Endodermal cell (in vitro differentiated cells): ENCODE measurements at places on chromosomes 3 and 15. TPM values are rescaled to one million over a fixed set of nuclear protein-coding genes. Genes with fewer than 3 reads are reported as not detected.
A peak's percentile ranks its signal among the peaks of the same experiment; 100 is the strongest.

DNA sequence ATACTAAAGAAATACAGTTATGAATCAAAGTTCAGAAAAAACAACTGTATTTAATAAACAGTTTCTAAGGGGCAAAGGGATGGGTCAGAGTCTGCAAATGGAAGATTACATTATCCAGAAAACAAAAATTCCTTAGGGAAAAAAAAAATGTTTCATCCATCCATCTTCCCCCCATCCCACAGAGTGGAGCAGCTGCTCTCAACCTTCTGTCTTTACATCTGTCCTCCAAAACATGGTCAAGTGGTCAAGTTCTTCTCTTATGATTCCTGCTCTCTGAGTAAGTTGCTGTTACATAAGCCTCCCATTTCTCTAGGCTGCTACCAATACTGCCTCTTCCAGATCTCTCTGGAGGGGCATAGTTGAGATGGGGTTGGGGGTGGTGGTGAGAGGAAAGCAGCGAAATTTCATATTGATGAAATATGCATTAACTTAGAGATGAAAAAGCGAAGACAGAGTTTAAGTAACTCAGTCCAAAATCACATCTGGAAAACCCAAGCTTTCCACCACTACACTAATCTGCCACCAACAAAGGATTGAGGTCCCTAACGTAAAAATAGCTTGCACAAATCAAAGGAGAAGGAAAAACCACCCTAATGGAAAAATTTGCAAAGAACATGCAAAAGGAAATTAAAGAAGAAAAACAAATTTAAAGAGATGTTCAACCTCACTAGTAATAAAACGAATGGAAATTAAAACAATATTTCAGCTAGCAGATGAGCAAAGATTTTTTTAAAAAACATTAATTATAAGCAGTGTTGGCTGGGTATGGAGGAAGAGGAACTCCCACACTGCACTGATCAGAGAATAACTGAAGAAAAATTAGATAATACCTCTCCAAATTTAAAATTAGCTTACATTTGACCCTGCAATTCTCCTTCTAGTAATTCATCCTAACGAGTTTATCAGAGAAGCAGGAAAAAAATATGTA lies 109.5 kb downstream of the ST8SIA2 start:
- DNase-seq = no peak

The UBP1 gene
- total RNA-seq = 57.0 to 71.2 TPM (median 69.2 TPM) in 3 replicates

GRCh38 chr3:68631850-68632545 lies 300.3 kb downstream of the TAFA4 start:
- peak; percentile 81 for DNase-seq

- no peak for DNase-seq
These were observed 33.1 kb downstream of the PRR20G start for GRCh38 chr3:127254730-127255129.

GRCh38 chr3:9951962-9952805 lies at the start of gene PRRT3:
PRRT3 (minus strand) TSS chr3:9952408; CDS start chr3:9950115, 2,293 bp downstream.
- DNase-seq = peak; percentile 88

- no peak for DNase-seq
These were observed 69.1 kb upstream of the LMOD3 start for GRCh38 chr3:69191516-69191915.

The MCTP2 gene
- 11.6 to 15.7 TPM (median 12.1 TPM) in 3 replicates for total RNA-seq

DNA sequence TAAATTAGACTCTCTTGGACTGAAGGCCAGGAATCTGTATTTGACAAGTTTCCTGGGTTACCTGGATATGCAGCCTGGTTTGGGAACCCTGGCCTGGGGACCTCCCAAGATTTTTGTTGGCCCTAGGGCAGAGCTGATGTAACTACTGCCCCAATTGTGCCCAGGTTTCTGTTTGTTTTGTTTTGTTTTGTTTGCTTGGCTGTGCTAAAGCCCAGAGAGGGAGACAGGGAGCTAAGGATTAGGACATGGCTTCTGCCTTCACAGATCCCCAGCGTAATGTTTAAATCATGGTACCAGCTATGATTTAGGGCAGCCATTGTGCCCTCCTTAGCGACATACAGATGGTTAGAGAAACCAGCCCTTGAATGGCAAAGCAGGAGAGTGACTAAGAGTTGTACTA lies 47.6 kb downstream of the ABHD5 start:
- peak; percentile 31 for DNase-seq

- DNase-seq = no peak
These were observed 56.6 kb upstream of the CSTA start for GRCh38 chr3:122268257-122269024.

DNA sequence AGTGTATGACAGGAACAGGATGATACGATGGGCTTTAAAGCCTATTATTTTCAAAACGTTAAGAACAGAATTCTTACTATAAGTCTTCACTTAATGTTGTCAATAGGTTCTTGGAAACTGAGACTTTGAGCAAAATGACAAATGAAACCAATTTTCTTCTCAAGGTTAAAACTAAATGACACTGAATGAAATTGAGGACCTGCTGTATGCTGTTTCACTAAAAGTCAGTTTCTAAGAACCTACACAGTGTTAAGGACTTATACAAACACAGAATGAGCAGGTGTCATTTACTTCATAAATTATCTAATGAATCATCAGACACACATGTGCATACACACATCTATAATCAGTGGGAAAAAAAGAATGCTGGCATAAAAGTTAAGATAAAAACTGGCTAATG lies 106.9 kb downstream of the RFTN1 start:
- no peak for DNase-seq

DNA sequence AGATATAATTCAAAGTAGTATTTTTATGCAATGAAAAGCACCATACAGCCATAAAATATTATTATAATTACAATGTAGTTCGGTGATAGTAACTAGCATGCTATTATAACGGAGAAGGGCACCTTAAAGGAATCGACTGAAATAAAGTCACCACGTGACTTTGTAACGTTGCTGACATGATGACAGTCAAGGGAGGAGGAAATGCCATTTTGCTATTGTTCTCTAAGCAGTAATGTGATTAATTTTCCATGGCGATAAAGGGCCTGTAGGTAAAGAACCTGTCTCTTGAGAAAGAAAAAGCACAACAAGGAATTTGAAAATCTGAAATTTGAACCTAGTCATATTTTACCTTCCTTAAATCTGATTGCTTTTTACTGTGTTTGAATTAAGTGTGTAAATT lies 526.2 kb downstream of the ROBO2 start:
- no peak for DNase-seq

GRCh38 chr3:156688632-156689452 lies 14.5 kb downstream of the TIPARP start:
- DNase-seq = no peak

The GOLGA8K gene
- total RNA-seq = 0.91 to 1.5 TPM (median 1.3 TPM) in 3 replicates

The COX17 gene
- 54.1 and 59.3 TPM in 2 replicates for total RNA-seq

- no peak for DNase-seq
These were observed 168.4 kb downstream of the WDR72 start for GRCh38 chr15:53591041-53591440.

The TM4SF1 gene
- not detected in 3 replicates for total RNA-seq

- no peak for DNase-seq
These were observed 41.8 kb downstream of the HGD start for GRCh38 chr3:120640231-120640630.

GRCh38 chr3:85781806-85782205 lies 823.0 kb downstream of the CADM2 start:
- no peak for DNase-seq

GRCh38 chr3:52480768-52481715 lies 14.1 kb upstream of the STAB1 start:
- no peak for DNase-seq

DNA sequence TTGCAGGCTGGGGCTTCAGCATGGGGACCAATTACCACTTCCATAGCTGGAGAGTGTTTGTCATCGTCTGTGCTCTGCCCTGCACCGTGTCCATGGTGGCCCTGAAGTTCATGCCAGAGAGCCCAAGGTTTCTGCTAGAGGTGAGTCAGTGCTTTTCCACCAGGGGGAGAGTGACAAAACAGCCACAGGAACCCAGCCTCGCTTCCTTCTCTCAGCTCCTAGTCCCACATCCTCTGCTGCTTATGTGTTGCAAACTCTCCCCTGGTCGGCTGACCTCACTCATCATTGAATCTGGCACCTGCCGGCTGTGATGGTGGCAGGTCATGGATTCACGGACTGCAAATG lies 158.3 kb downstream of the SV2B start:
- DNase-seq = peak; percentile 78

- DNase-seq = peak; percentile 22
These were observed 105.7 kb downstream of the LRRK1 start for GRCh38 chr15:101024706-101025500.

The TMEM207 gene
- not detected in 2 replicates for total RNA-seq

The C2CD4B gene
- 0.66 and 0.72 TPM in 2 replicates for total RNA-seq

DNA sequence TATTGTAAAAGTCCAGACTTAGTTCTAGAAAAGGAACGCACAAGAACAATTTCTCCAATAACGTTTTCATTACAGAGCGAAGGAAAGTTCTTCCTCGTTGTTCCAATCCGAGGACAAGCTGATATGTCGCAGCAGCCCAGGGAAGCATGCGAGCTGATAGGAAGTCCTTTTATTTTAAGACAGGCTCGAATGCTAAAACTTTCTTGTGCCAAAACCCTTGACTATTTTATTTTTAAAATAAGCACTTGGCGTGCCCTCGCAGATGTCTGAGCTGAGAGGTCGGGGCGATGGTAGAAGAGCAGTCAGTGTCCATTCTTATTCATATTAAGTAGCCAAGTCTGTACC lies 433 bp upstream of the MITF start:
- no peak for DNase-seq

GRCh38 chr3:153079386-153079785 lies 82.6 kb upstream of the RAP2B start:
- DNase-seq = no peak

The FEZF2 gene
- not detected in 2 replicates for total RNA-seq

The LRRIQ4 gene
- 0.21 TPM in 1 of 3 replicates, not detected in the others for total RNA-seq

DNA sequence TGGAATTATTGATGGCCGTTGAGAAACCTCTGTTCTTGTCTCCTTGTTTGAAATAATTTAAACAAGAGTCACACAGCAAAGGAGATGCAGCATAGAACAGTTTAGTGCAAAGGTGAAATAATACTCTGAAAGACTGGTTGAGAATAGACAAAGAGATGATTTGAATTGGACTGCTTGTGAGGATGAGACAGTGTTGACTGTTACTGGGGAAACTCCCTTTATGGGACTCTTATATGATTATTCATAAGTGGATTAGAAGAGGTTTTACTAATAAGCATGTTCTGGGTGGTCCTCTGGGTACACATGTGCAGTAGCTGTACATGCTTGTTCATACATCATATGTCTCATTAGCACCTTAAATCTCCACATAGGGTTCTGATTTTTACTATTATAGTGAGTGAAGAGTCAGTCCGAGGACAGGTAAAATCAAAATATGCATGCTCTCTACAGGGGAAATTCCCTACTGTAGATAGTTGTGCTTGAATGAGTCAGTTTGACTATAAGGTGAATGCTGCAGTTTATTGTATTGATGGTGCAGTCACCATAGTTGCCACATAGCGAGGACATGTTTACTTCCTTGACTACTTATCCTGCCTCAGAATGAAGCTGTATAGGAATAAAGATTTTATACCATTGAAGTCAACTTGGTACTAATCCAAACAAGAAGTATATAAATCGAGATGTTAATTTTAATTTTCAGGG lies 498.7 kb downstream of the CNTN6 start:
- DNase-seq = no peak

DNA sequence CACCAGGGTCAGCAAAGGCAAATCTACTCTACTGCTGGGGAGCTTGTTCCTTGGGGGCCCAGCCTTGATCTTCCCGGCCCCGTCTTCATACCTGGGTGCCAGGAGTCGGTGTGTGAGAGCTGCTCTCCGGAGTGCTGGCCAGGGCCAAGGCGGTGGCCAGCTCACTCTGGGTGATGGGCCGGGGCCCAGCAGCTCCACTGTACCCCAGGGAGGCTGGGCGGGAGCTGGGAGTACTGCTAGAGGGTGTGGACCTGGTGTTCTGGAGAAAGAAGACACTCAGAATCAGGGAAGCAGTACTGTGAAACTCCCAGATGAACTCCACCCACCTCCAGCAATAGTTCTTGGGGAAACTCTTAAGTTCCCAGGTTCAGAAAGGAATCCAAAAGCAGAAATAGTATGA lies 11.9 kb downstream of the UBL7 start:
- no peak for DNase-seq

DNA sequence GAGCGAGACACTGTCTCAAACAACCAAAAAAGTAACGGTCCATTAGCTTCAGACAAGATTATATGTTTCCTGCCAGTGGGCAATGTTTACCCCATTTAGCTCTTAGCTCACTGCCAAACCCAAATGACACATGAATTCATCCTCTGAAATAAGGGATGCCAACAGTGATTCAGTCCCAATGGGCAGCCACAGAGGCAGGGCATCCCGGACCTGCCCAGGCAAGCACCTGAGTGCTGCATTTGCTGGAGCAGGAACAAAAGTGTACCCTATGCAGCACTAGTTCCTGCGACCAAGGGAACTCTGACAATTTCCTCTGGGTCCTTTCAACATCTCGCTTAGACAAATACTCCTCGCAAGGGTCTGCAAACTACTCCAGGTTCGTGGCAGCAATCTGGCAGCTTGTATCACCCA lies 8.0 kb downstream of the IP6K2 start:
- no peak for DNase-seq

- DNase-seq = no peak
These were observed 319.9 kb upstream of the GBE1 start for GRCh38 chr3:82081351-82081750.

The NANOGP8 gene
- total RNA-seq = 1.5 to 12.3 TPM (median 2.1 TPM) in 3 replicates

DNA sequence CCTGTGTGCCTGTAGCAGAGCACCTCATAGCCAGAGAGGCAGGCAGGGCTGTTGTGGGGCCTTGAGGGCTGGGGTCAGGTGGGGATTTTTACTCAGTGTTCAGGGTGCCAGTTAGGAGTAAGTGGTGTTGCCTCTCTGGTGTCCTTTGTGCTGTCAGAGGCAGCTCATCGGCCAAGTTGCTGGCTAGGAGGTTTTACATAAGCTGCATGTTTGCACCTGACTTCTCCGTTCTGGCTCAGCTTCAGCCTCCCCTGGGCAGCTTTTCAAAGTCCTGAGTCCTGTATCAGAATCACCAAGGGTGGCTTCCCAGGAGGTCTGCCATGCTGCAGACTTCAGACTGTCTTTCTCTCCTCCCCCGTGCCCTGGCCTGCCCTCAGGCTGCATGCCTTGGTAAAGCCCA lies 242.6 kb upstream of the TPM1 start:
- DNase-seq = no peak

- DNase-seq = no peak
These were observed 382 bp upstream of the POMGNT2 start for GRCh38 chr3:43106293-43106628.

The HHLA2 gene
- total RNA-seq = not detected in 3 replicates
